Aortic smooth muscle cell (primary cell): ENCODE measurements at places on chromosomes 4 and X. TPM values are rescaled to one million over a fixed set of nuclear protein-coding genes. Genes with fewer than 3 reads are reported as not detected.

Gene UGT2B10
- not detected in 2 replicates for total RNA-seq

Gene HPSE
- total RNA-seq = 0.62 and 2.5 TPM in 2 replicates

Gene HMX1
- not detected in 2 replicates for total RNA-seq

Gene BEX1
- not detected in 2 replicates for total RNA-seq

Gene P2RY4
- total RNA-seq = 0.19 TPM in 1 of 2 replicates, not detected in the other

Gene USP17L18
- not detected in 2 replicates for total RNA-seq

Gene RBM47
- total RNA-seq = 0.25 and 0.40 TPM in 2 replicates

Gene ESX1
- total RNA-seq = not detected in 2 replicates

Gene P2RY10
- not detected in 2 replicates for total RNA-seq

Gene SUPT20HL1
- total RNA-seq = under 0.01 and 0.06 TPM in 2 replicates

Gene S100G
- not detected in 2 replicates for total RNA-seq

Gene AMBN
- not detected in 2 replicates for total RNA-seq

Gene CHST7
- total RNA-seq = 17.2 and 58.1 TPM in 2 replicates

Gene PCDH18
- 73.7 and 134 TPM in 2 replicates for total RNA-seq

Gene RASSF6
- 0.13 TPM in 1 of 2 replicates, not detected in the other for total RNA-seq

Gene USP17L20
- total RNA-seq = not detected in 2 replicates

Gene CORIN
- total RNA-seq = 0.13 and 0.44 TPM in 2 replicates

Gene SNCA
- total RNA-seq = 1.4 and 2.4 TPM in 2 replicates

Gene EVC2
- 9.2 and 9.6 TPM in 2 replicates for total RNA-seq

Gene ITIH6
- total RNA-seq = under 0.01 TPM in 1 of 2 replicates, not detected in the other

Gene CFI
- total RNA-seq = 5.2 and 9.3 TPM in 2 replicates

Gene HSD17B10
- total RNA-seq = 78.6 and 101 TPM in 2 replicates

Gene HHIP
- total RNA-seq = 2.2 and 6.2 TPM in 2 replicates

Gene KCNE5
- total RNA-seq = 0.25 and 0.40 TPM in 2 replicates

Gene ADGRL3
- total RNA-seq = 0.06 and 3.0 TPM in 2 replicates

Gene TBL1X
- total RNA-seq = 9.0 and 11.3 TPM in 2 replicates

Gene HAND2
- total RNA-seq = 37.4 and 48.7 TPM in 2 replicates

Gene DYNLT3
- total RNA-seq = 63.1 and 65.7 TPM in 2 replicates

Gene PAGE2B
- total RNA-seq = not detected in 2 replicates

Gene ARMCX6
- total RNA-seq = 41.0 and 47.9 TPM in 2 replicates

Gene TLR1
- total RNA-seq = 2.6 and 4.9 TPM in 2 replicates

Gene DDIT4L
- 0.92 and 5.2 TPM in 2 replicates for total RNA-seq

Gene SPIN4
- total RNA-seq = 2.3 and 2.4 TPM in 2 replicates

Gene H2BW1
- not detected in 2 replicates for total RNA-seq

Gene CDS1
- 0.13 and 0.25 TPM in 2 replicates for total RNA-seq

Gene FGG
- total RNA-seq = not detected in 2 replicates

Gene STPG2
- total RNA-seq = 0.06 and 0.13 TPM in 2 replicates

Gene SLC6A8
- 9.5 and 11.9 TPM in 2 replicates for total RNA-seq

Gene PRDM8
- 0.79 and 0.87 TPM in 2 replicates for total RNA-seq

Gene CDX4
- total RNA-seq = not detected in 2 replicates

Gene SFRP2
- not detected in 2 replicates for total RNA-seq

Gene VCX2
- not detected in 2 replicates for total RNA-seq

Gene COL4A6
- total RNA-seq = 4.4 and 7.3 TPM in 2 replicates

Gene TMEM150C
- total RNA-seq = 0.06 and 0.53 TPM in 2 replicates

Gene ARX
- total RNA-seq = not detected in 2 replicates

Gene AFF2
- 0.25 and 0.40 TPM in 2 replicates for total RNA-seq

Gene PAGE1
- not detected in 2 replicates for total RNA-seq

Gene NPY2R
- total RNA-seq = 117 and 139 TPM in 2 replicates

Gene FABP2
- total RNA-seq = not detected in 2 replicates

Gene CLTRN
- under 0.01 and 0.06 TPM in 2 replicates for total RNA-seq
